ENCODE measurements at places on chromosomes 5 and 9.

- DNase-seq, result no peak
Measured at GRCh38 chr5:145499483-145499882, 335.7 kb downstream of the PRELID2 start.

DNA sequence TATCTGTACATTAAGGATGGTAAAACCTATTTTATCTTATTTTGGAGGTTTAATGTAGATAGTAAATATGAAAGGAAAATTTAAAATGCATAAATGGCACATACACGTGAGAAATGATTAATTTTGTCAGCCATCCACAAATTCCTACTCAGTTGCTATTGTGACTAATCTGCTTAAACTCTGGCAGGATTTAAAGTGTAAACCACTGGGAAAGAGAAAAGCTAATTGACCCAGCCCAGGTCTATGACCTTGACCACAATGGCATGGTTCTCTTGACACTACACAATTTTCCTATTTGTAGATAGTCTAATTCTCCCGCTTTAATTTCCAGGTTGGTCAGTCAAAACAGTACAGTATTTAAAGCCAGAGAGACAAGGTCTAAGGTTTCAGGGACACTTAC, 459.0 kb upstream of the KLF4 start:
- no peak for DNase-seq

- DNase-seq, result peak; percentile 91
Measured at GRCh38 chr9:110126986-110127864, 80.7 kb downstream of the C9orf152 start.

GRCh38 chr9:36566813-36567221, 5.9 kb upstream of the MELK start:
- DNase-seq, result peak; percentile 53

DNA sequence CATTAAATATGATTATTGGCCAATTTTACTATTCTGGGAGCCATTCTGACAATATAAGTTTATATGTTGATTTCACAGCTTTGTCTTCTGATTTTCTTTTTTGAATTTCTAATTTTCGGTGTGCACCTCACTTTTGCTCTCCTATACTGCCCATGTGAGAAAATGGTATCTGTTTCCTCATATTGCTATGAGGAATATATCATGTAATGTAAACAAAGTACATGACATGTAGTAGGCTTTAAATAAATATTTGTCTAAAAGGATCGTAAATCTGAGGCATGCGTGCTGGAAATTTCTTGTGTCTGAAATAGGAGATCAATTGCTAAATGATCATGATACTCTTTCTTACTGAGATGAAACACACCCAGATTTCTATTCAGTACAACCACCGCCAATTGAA, 119.9 kb downstream of the ZDHHC21 start:
- DNase-seq, result no peak

DNA sequence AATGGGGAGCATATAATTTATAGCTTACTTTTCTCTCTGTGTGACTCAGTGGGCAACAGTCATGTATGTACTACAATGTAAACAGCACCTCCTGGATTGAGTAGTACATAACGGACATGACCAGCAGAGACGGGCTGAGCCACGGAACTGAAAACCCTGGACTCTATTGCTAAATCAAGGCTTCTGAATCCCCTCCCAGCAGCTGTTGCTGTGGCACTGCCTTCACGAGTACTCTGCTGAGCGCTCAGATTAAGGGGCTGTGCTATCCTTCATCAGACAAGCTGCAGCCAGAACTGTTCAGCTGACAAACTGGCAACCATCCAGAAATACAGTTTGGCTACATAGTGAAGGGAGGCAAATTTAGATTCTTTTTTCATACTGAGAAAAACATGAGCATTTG, 131.3 kb upstream of the CCDC180 start:
- DNase-seq, result no peak

GRCh38 chr5:73957397-73958001, 331.5 kb downstream of the ARHGEF28 start:
- no peak for DNase-seq

GRCh38 chr9:108271646-108272348, 584.0 kb downstream of the ACTL7B start:
- DNase-seq, result peak; percentile 30

DNA sequence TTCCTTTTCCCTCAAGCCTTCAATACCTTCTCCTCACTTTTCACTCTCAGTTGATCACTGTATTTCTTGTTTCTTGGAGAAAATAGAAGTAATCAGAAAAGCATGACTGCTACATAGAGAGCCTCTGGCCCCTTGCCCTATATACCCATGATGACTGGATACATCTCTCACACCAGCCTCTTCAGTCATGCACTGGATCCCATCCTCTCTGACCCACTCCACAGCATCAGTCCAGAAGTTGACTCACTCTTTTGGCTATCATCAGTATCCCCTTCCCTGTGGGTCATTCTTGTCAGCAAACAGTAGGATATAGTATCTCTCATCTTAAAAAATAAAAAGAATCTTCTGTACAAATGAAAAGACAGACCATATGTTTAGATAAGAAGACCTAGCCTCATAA, 32.9 kb downstream of the PTCD2 start:
- DNase-seq, result no peak

DNA sequence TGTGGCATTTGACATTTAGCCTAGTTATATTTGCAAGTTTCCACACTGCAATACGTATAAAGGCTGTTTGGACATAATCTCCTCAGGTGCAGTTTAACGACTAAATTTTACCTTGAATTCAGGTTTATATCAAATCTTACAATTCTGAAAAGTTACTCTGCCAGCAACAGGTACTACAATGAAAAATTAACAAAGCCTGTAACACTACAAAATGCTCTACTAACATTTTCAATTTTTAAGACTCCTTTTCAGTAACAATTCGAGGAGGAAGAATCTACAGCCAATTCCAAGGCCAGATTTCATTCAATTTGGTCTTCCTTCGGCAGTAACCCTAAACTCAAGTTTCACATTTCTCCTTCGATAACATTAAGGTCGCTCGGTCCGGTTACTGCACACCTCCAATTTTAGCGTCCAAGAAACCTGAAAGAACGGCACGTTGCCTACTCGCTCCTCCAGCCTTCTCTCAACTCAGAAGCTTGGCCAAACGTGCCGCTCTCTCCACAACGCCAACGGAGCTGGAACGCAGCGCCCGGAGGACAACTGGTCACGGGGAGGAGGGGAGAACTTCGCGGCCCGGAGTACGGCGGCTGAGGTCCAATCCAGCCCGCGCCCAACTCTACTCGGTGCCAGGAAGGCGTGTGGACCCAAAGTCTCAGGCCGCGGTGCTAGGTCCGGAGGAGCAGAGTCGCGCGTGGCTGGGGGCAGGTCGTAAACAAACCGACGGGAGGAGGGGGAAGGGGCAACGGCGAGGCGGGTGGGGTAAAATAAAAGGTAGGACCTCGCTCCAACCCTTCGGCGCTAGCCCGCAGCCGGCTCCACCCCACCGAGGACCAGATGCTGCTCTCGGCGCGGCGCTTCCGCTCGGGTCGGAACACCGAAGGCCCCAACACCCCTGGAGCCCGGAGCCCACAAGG, 681 bp downstream of the FNIP1 start:
- DNase-seq, result peak; percentile 71
